CD4-positive, alpha-beta T cell treated with Interleukin-17A for 4 hours (primary cell): ENCODE measurements at places on chromosomes 1 and 21.

DNA sequence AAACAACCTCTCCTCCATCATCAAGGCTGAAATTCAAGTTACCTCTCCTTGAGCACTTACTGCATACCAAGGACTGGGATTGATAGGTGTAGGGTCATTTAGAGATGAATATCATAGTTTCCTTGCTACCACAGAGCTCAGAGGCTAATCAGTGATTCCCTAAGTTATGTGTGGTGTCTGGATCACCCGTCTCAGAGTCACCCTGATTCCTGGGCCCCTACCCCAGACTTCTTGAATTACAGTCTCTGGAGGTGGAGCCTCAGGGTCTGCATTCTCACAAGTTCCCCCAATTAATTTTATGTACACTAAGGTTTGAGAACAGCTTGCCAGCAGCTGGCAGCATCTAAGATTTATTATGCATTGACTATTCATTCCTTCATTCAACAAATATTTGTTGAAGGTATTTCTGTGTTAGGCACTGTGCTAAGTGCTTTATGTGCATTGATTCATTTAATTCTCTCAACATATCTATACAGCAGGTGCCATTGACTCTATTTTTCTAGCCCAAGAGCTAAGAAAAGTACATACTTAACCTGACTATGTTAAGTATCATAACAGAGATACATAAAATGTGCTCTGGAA lies 182.9 kb upstream of the FGGY start:
- DNase-seq: no peak

- peak; percentile 34 for DNase-seq
Observed at GRCh38 chr1:5915587-5916571, 76.3 kb downstream of the NPHP4 start.

GRCh38 chr1:20868263-20868662 lies 81.2 kb upstream of the HP1BP3 start:
- DNase-seq: no peak

DNA sequence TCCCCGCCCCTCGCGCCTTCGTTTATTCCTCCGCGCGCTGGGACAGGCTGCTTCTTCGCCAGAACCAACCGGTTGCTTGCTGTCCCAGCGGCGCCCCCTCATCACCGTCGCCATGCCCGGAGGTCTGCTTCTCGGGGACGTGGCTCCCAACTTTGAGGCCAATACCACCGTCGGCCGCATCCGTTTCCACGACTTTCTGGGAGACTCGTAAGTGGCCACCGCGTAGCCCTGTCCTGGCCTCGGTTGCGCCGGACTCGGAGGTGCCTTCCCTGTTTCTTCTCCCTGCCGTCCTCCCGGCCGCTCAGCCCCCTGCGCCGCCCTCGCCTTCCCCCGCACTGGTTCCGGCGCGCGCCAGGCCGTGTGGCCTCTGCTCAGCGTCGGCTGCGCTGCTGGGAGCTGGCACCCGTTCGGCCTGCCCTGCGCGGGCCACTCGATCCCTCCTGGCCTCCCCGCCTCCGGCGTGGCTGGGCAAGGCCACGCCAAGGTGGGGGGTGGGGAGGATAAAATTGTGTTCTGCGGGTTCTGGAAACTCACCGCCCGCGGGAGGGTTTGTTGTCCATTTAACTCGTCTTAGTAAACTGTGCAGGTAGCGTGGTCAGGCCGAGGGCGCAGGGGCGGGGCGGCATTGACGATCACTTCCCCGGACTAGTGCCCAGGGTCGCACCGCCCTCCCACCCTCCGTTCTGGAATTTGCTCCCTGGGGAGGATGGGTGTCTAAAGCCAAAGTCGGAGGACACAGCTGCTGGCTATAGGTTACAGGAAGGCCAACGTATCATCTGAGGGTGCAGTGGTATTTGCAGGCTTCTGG lies at the start of gene PRDX6:
Gene PRDX6 (plus strand): TSS at position 50 of the 808 bp plus-strand sequence. CDS start 63 bp downstream, at position 113.
- DNase-seq: no peak

- no peak for DNase-seq
Observed at GRCh38 chr1:53892911-53893310, 1.1 kb upstream of the DIO1 start.

DNA sequence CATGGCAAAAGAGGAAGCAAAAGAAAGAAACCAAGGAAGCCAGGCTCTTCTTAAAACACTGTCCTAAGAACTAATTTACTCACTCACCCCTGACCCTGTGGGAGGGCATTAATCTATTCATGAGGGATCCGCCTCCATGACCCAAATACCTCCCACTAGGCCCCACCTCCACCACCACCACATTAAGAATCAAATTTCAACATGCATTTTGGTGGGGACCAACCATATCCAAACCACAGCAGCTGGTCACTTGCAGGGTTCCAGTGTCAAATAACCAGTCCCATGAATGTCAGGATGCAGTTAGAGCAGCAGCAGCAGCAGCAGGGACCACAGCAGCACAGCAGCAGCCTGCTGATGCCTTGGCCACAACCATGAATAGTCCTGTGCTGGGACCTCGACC lies 83.8 kb downstream of the ZC3H11B start:
- DNase-seq: no peak

GRCh38 chr21:44761747-44762208 lies 39.8 kb downstream of the UBE2G2 start:
- DNase-seq: no peak

DNA sequence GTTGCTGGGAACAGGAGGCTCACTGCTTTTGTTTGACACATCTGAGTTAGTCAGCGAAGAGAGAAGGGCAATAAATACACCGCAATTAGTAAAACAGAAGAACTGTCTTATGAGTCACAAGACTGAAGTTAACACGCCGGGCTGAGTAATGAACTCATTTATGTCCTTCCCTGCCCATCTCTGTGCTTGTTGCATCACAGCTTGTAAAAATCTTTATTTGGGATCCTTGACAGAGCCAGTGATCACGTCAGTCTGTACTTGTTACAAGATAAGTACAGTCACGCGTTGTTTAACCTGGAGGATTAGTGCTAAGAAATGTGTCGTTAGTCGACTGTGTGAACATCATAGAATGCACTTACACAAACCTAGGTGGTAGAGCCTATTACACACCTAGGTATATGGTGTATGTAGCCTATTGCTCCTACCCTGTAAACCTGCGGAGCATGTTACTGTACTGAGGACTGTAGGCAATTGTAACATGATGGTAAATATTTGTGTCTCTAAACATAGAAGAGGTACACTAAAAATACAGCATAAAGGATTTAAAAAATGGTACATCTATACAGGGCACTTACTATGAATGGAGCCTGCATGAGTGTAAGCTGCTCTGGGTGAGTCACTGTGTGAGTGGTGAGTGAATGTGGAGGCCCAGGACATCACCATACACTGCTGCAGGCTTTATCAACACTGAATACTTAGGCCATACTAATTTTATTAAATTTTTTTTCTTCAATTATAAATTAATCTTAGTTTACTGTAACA lies 272.2 kb downstream of the TNR start:
- no peak for DNase-seq

DNA sequence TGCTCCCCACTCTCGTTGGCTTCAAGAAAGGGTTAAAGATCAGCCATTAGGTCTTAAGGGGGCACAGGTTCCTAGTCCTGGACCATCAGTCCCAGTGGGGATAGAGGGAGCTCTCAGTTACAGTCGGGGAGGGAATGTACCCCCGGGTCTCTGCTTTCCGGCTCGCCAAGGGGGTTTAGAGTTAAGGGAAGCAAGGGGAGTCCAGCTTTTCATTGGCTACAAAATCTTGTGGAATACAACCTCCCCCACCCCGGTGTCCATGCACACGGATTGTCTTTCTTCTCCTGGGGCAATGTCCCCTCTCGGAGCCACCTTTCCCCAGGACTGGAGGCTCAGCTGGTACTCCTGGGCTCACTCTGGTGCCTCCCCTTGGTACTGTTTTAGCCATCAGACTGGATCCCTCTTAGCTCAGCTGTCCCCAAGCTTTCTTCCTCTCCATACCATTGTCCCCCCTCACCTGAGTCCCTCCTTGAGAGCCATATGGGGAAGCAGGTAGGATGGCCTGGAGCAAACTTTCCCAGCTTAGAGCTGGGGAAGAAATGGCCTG lies at the start of gene A3GALT2:
Gene A3GALT2 (minus strand): TSS at position 480 of the 547 bp plus-strand sequence. CDS start 0 bp downstream, at position 480.
- no peak for DNase-seq

- DNase-seq: peak; percentile 33
Observed at GRCh38 chr1:13828454-13829151, 128.6 kb downstream of the PRDM2 start.

GRCh38 chr1:22776035-22776613 lies 65.5 kb downstream of the EPHB2 start:
- DNase-seq: no peak

DNA sequence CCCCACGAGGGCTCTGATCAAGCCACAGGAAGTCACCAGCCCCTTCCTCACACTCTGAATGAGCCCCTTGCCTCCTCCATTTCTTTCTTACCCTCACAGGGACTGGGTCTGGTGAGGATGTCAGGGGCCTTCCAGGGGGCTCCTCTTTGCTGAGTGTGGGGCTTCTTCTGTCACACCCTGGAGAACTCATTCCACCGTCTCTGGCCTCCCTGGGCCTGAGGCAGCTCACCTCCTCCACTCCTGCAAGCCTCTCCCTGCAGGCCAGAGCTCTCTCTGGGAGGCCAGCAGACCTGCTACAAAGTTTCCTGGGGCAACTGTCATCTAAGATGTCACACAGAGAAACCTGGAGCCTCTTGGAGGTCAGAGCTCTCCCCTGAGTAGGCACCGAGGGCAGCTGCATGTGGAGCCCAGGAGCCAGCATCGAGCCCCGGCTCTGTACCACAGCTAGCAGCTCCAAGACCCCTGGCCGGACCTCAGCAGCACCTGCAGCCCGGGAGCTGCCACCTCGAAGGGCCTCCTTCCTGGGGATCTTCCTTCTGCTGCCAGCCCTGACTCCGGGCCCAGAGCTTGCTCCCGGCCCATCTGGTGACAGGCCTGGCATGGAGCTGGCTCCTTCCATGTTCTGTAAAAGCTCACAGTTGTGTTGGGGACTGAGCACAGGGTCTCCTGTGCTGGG lies 1.1 kb downstream of the SPOCD1 start:
- DNase-seq: no peak

GRCh38 chr1:36884029-36884701 lies 150.2 kb downstream of the GRIK3 start:
- DNase-seq: no peak

DNA sequence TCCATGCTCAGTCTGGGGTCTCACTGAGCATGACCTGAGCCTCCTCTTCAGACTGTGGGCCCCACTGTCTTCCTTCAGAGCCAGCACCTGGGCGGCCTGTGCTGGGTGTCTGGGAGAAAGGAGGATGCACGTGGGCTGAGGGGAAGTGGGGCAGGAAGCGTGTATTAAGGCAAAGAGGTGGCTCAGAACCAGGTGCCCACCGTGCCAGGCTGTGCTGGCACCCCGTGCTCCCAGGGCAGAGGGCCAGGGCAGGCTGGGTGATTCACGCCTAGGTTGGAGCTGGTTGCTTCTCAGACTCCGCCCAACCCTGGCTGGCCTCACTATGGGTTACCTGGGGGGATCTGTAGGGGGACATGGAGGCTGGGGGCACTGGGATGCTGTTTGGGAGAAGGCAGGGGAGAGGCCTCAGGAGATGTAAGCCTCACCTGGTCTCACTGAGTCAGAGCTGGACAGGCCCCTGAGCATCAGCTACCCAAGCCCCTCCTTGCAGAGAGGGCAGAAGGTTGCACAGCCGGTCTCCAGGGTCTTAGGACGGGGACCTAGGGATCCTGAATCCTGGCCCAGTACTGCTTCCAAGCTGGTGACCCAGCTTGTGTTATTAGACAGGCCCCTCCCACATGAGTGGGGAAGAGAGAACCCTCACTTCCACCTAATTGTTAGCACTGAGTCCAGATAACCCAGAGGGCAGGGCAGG lies 18.6 kb upstream of the PADI1 start:
- DNase-seq: peak; percentile 40

DNA sequence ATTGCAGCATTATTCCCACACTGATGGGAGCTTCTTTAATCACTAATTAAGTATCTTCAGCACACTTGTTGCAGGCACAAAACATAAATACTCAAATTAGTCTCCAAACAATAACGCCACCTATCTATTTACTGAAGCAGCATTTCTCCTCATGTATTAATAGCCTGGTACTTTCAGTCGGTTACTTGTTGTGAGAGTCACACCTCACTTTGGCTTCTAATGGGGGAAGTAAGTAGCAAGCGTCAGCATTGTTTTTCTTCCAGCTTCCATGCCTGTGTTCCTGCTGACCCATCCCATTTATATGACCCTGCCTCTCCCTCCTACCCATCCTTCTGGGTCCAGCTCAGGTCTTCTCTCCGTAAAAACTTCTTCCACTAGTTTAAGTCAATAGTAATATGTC lies 31.9 kb upstream of the DENND1B start:
- no peak for DNase-seq

DNA sequence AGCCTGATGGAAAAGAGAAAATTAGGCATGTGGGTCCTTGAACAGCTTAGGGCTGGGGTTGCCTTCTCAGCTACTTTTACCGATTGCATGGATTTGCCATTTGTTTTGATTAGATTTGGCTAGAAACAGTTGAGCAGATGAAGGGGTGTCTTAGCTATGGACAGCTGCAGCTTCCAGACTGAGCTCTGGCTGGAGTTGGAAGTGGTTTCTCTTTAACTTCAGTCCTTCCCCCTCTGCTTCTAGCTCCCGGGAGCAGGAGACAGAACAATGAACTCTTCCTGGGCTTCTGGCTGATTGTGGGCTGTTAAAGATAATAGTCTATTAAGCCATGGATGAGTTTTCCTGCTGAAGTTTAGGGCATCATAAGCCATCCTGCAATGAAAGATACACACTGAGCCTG lies 50.7 kb downstream of the UBE2T start:
- DNase-seq: no peak

- DNase-seq: no peak
Observed at GRCh38 chr1:208107425-208108212, 136.6 kb downstream of the PLXNA2 start.

DNA sequence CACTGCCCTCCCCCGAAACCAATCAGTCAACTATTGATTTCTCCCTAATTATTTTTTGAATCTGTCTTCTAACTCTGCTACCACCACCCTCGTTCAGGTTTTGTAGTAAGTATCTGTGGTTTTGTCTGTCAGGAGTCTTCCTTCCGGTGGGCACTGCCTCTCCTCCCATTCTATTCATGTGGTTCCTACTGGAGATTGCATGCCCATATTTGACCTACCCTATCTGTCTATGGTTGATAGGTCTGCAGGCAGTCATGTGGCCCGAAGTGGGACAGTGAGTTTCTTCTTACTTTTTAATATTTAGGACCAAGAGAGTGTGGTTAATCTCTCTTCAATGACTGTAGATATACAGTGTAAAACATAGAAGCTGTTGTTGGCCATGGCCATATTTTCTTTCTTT lies 17.8 kb upstream of the MAST2 start:
- peak; percentile 38 for DNase-seq

GRCh38 chr1:157073944-157074685 lies 25.5 kb downstream of the ETV3L start:
- DNase-seq: peak; percentile 35

DNA sequence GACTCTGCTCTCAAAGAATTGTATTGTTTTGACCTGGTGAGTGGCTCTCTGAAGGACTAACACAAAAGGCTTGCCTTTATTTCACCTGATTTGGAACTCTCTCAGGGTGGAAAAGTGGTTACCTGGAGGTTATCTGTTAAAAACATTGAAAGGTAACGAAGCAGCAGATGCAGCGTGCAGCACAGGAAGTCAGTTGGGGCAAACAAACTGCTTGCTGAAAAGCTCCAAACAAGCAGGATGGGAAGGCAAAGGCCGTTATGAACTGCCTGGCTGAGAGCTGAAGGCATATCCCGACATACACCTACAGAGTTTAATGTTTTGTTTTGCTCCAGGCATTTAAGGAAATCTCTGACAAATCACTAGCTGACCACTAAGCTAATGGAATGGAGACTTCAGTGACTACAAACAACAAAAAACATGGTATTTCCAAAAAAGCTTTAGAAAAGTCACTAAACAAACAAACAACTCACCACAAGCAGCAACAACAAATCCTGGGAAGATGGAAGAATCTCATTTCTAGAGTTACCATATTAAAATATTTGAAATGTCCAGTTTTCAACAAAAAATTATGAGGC lies 44.3 kb upstream of the BATF3 start:
- DNase-seq: peak; percentile 49

GRCh38 chr1:220243947-220244346 lies 28.3 kb downstream of the RAB3GAP2 start:
- no peak for DNase-seq
